Heart right ventricle (tissue), 16 donors: ENCODE measurements at places on chromosomes 2 and 18. TPM values are rescaled to one million over a fixed set of nuclear protein-coding genes. Genes with fewer than 3 reads are reported as not detected.
A peak's percentile ranks its signal among the peaks of the same experiment; 100 is the strongest.

TDRD15 gene
- not detected for total RNA-seq

PRKAG3 gene
- not detected for total RNA-seq

SULT1C2 gene
- total RNA-seq: 0.69 TPM

SLC30A3 gene
- 10.7 TPM for total RNA-seq

AGXT gene
- not detected for total RNA-seq

CRACDL gene
- 4.1 TPM for total RNA-seq

ZSWIM2 gene
- total RNA-seq: not detected

TMEM214 gene
- total RNA-seq: 29.4 TPM

- H3K27me3 ChIP-seq: no peaks in the 10 kb centered on the region
- peaks cover 4% of the 10 kb centered on the region for H3K4me1 ChIP-seq
- no peak for DNase-seq
- H3K36me3 ChIP-seq: no peaks in the 10 kb centered on the region
- no peak overlapping the region for H3K27ac ChIP-seq
These were observed 114.1 kb upstream of the MYCN start for GRCh38 chr2:15826273-15826717.

- no peaks in the 10 kb centered on the region for H3K4me1 ChIP-seq
- no peaks in the 10 kb centered on the region for H3K36me3 ChIP-seq
- no peak for DNase-seq
- H3K4me3 ChIP-seq: no peak overlapping the region
- H3K27ac ChIP-seq: no peak overlapping the region
These were observed 30.3 kb downstream of the TFCP2L1 start for GRCh38 chr2:121254748-121255147.

- H3K27me3 ChIP-seq: no peaks in the 10 kb centered on the region
- no peak overlapping the region for H3K4me3 ChIP-seq
- H3K36me3 ChIP-seq: no peaks in the 10 kb centered on the region
- no peak for DNase-seq
These were observed 860.6 kb upstream of the ZEB2 start for GRCh38 chr2:145380436-145381017.

DNA sequence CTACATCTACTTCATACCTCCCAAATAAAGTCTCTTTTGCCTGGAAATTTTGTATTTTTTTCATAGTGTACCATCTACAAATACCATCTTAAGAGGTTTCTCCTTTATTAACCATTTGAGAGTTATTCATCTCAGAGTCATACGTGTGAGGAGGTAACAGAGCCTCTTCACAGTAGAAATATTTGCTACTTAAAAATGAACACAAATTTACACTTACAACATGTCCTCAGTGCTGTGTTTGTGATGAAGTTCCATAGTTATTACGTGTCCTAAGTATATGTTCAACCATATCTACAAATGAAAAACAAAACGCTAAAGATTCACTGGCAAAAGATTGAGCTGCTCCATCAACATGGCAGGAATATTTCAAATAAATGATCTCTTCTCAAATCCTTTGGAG lies 48.5 kb upstream of the HNRNPA3 start:
- H3K27me3 ChIP-seq: no peaks in the 10 kb centered on the region
- H3K4me1 ChIP-seq: peaks cover 28% of the 10 kb centered on the region
- H3K36me3 ChIP-seq: no peaks in the 10 kb centered on the region
- H3K27ac ChIP-seq: peak overlapping the region; percentile 88
- no peak for DNase-seq

DNA sequence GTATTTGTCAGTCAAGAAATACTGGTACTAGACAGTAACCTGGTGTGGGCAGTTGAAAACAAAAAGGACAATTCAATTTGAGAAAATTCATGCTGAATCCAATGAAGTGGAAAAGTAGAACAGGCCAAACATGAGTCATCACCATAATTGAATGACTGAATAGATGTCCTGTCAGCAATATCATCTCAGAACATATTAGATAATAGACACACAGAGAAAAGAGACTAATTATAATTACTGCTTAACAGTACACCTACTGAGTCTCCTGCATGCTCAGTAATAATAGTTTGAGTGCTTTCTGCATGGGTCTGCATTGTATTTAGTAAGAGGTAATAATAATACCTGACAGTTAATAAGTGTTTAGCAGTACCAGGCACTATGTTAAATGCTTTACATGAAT lies 138.6 kb upstream of the ZC3H15 start:
- no peaks in the 10 kb centered on the region for H3K27me3 ChIP-seq
- H3K36me3 ChIP-seq: no peaks in the 10 kb centered on the region
- H3K27ac ChIP-seq: no peak overlapping the region
- no peak overlapping the region for H3K4me3 ChIP-seq

GRCh38 chr2:230874876-230875275 lies 10.1 kb downstream of the ITM2C start:
- H3K4me1 ChIP-seq: peaks cover 12% of the 10 kb centered on the region
- no peak overlapping the region for H3K4me3 ChIP-seq
- no peaks in the 10 kb centered on the region for H3K27me3 ChIP-seq
- DNase-seq: no peak
- no peak overlapping the region for H3K27ac ChIP-seq
- H3K36me3 ChIP-seq: peaks cover 20% of the 10 kb centered on the region

DNA sequence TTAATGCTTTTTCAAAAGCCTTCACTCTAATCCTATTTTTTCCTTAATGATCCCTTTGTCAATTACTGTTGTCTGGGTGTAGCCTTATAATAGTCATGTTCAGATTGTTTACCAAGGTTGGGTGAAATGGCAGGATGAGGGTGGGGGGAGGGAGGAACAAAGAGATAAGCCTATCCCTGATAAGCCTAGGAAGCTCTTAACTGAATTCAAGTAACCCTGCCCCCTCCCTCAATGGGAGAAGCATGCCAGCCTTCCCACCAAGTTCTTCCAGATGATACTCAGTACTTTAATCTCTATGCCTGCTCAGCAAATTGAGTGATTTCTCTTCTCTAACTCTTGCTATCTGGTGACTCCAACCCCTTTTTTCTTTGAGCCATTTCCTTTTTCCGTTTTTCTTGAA lies 180.3 kb upstream of the ETAA1 start:
- no peak overlapping the region for H3K27ac ChIP-seq
- DNase-seq: no peak
- no peak overlapping the region for H3K4me3 ChIP-seq
- H3K4me1 ChIP-seq: no peaks in the 10 kb centered on the region
- no peaks in the 10 kb centered on the region for H3K36me3 ChIP-seq

DNA sequence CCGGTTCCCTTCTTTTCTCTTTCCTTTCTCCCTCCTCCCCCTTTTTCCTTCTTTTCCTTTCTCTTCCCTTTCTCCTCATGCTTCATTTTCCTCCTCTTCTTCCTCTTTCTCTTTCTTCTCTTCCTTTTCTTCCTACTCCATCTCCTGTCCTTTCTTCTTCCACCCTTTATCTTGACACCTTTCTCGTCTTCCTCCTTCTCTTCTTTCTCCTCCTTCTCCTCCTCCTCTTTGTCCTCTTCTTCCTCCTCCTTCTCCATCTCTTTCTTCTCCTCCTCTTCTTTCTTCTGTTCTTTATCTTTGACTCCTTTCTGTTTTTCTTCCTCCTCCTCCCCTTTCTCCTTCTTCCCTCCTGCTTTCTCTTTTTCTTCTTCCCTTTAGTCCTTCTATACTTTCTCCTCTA lies 53.2 kb downstream of the CELF4 start:
- H3K27ac ChIP-seq: no peak overlapping the region
- no peaks in the 10 kb centered on the region for H3K4me1 ChIP-seq
- no peak for DNase-seq

DNA sequence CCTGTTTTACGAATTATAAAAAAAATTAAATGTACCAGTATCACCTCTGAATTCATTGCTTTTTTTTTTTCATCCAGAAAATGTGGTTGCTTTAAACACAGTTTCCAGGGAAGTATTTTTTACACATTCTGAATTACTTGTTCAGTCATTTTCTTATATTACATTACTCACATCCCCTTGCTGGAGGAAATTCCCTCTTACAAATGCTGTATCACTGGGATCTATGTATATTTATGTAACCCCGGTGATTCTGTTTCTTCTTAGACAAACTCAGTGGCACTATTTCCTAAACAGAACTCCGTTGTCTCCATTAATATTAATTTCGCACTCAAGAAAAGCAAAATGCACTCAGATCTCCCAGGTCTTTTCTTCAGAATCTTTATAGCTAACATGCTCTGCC lies 1078.5 kb upstream of the ZEB2 start:
- no peak overlapping the region for H3K4me3 ChIP-seq
- no peak overlapping the region for H3K27ac ChIP-seq
- H3K27me3 ChIP-seq: no peaks in the 10 kb centered on the region
- no peaks in the 10 kb centered on the region for H3K4me1 ChIP-seq
- no peaks in the 10 kb centered on the region for H3K36me3 ChIP-seq

- H3K4me1 ChIP-seq: no peaks in the 10 kb centered on the region
- H3K27ac ChIP-seq: no peak within 1 kb of the TSS
- H3K36me3 ChIP-seq: no peaks in the 10 kb centered on the region
These were observed at the start of gene ABCA12 for GRCh38 chr2:215138479-215138878. TSS of gene ABCA12 (minus strand) at chr2:215138626. CDS start at chr2:215138208, 418 bp downstream.

- peaks cover 3% of the 10 kb centered on the region for H3K27me3 ChIP-seq
- no peaks in the 10 kb centered on the region for H3K36me3 ChIP-seq
- no peak for DNase-seq
- H3K4me1 ChIP-seq: peaks cover 7% of the 10 kb centered on the region
- H3K27ac ChIP-seq: no peak overlapping the region
These were observed 232.4 kb downstream of the MTX2 start for GRCh38 chr2:176501617-176502016.
